ENCODE measurements at places on chromosomes 2 and 18. TPM values are rescaled to one million over a fixed set of nuclear protein-coding genes. Genes with fewer than 3 reads are reported as not detected.

DNA sequence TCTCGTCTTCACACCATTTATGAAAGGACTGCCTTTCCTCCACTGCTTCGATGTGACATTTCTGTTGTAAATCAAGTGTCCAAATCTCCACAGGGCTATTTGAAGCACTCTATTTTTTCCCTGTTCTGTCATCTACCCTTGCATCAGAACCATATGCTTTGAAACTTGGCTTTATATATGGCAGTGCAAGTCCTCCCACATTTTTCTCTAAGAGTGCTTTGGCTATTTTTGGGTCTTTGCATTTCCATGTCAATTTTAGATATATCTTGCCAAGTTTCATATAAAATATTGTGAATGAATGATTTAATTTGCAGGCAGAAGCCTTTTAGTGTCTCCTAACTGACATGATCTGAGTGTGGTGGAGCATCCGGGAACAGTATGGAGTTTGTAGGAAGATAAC lies 37.8 kb upstream of the CBLN2 start:
- DNase-seq = no peak

DNA sequence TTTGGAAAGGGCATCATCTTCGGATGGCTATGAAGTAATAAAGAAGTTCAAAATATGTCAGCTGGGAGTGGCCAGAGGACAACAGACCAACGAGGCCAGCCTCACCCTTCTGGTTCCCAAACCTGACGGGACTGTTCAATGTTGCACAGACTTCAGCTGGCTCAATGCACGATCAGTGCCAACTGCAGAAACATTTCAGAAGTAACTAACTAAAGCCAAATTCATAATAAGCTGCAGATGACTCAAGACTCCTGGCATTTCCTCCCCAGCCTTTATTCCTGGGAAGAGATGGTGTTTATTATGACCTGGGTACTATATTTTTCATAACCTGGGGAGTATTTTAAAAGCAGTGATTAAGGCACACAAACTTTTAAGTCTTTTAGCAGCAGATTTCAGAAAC lies 3.8 kb upstream of the ATP6V1C2 start:
- DNase-seq = no peak

DNA sequence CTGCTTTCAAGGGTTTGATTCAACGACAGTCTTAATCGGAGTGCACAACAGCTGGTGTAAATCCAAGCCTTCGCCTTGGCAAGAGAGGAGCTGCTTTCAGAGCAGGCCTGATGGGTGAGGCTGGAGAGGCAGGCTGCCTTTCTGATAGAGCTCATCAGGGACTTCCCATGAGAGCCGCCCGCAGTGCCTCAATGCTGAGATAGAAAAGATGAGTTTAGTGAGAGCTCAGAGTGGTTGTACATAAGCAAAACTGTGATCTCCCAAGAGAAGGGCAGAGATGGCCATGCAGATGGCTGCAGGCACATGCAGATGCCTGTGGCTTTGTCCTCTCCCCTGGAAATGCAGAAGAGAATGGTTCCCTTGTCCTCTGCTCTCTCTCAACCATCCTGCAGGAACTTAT lies 122.1 kb downstream of the ARL4C start:
- DNase-seq = no peak

- DNase-seq = no peak
Measured at GRCh38 chr18:70503060-70503459, 214.2 kb downstream of the SOCS6 start.

CD8B2 gene
- under 0.01 TPM for total RNA-seq

DBI gene
- 23.2 TPM for total RNA-seq
